CD4-positive, alpha-beta T cell treated with Interleukin-21 for 1 hour (primary cell): ENCODE measurements at places on chromosomes 1 and 21.

GRCh38 chr1:89660224-89661061, 27.5 kb downstream of the LRRC8C start:
- DNase-seq, result peak; percentile 45

GRCh38 chr1:58293388-58293787, 253.1 kb downstream of the OMA1 start:
- DNase-seq, result no peak

DNA sequence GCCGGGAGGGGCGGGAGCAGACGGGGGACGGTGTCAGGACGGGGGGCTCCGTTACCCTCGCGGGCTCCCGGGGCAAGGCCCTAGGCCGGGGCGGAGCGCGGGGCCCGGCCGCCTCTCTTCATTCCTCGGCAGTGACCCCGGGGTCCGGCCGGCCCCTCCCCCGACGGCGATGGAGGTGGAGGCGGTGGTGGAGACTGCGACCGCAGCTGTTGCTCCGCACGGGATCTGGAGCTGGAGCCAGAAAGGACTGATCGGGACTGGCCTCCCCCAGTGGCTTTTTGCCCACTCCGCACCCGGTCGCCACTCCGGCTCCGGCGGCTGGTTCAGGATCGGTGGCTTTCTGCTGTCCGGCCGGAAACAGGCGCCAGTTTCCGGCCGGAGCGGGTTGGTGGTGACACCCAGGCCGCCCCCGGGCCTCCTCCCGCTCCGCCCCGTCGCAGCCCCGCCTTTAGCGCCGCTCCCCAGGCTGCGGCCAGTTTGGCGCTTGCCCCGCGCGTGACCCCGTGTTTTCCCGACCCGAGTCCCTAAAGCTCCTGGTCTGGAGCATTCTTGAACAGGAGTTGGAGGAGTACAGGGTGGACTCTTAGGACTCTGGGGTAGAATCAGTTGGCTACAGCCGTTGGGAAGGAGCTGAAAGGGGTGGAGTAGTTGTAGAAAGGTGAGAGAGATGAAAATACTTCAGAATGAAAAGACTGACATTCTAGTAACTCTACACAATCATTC, at the start of gene OTUD7B:
OTUD7B (minus strand) TSS at position 334 of the 723 bp plus-strand sequence. CDS start 33,216 bp downstream, outside the sequence.
- peak; percentile 70 for DNase-seq

DNA sequence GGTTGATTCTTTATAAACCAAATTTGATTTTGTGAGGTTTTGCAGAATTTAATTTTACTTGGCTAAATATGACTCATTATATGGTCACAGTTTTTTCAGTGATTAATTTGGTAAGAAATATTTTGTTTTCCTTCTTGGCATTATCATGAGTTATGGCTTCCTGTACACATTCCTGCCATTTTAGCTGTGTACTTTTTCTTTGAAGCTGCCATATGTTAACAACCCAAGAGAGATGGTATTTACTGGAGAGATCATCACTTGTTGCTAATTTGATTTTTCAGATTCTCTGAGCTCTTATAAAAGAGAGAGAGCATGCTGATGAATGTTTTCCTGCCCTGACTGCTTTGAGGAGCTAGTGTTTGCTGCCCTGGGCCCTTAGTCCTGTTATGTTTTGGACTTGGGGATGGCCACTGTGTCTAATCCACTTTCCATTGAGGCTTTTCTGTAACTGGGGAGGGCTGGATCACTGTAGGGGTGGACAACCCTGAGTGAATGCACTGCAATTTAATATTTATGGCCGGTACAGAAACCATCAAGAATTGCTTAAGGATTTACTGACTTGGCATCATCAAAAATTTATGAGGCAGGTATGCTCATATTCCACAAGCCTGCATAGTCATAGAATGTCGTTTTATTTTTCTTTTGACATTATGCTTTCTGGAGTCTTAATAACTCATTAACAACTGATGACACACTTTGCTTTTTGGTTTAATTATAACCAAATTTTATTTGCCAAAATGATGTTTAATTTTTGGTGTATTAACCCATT, 200.9 kb downstream of the DISC1 start:
- DNase-seq, result no peak

DNA sequence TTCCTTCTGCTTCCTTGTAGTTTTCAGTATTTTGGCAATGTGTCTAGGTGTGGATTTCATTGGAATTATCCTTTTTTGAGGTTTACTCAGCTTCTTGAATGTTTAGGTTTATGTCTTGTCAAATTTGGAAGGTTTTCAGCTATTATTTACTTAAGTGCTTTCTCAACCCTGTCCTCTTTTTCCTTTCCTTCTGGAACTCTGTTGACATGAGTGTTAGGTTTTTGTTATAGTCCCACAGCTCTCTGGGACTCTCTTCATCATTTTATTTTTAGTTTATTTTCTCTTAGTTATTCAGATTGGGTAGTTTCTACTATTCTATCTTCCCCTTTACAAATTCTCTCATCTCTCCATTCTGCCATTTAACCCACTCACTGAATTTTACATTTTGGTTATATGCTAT, 63.1 kb upstream of the GPR88 start:
- no peak for DNase-seq

DNA sequence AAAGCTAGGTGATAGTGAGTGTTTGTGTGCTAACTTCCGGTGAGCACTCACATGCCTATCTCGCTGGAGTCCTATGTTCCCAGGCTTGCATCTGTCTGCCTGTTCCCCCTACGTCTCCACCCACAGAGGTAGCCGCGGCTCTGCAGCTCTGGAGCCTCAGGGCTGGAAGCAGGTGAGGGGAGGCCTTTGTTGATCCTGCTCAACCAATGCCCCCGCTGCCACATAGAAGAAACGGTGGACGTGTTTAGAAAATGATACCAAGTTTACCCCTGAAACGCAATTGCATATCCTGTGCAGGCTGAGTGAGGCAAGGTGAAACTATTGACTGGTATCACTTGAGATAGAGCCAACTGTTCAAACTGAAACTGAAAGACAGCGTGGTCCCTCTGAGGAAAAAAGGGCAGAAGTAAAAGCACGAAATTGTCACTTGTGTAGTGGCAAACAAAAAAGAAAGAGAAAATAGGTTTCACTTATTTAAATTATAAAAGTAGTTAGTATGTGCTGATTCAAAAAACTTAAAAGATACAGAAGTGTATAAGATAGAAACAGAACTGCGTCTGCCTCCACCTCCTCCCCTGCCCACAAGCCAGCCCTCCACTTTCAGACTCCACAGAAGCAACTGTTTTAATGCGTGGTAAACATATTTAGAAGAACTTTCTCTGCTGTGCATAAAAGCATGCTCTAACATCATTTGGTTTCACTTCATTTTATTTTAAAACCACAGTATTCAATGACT, 38.6 kb upstream of the ETS2 start:
- peak; percentile 75 for DNase-seq

DNA sequence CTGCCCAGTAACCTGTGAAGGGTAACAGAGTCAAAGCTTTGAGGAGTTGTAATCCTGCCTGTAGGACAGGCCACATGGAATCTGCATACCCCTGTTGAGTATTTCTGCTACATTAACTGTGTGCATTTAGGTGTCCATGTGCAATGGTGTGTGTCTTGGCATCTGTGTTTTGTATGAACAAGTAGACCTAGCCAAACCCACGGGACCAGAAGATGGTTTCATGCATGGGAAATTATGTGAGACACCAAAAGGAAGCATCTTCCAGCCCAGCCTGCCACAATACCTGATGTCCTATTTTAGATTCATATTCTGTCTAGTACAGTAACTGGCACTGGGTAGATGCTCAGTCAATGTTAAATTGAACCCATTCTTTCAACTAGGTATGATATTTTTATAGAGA, 70.8 kb upstream of the KCND3 start:
- DNase-seq, result no peak

DNA sequence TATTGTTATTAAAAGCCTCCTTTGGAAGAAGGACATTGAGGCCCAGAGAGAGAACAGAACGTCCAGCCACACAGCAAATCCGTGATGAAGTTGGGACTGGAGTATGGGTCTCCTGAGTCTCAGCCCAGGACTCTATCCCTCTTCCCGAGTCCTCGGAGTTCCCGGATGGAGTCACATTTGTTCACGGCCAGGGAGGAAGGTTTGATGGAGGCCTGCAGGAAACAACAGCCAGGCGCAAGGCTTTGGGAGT, 357 bp upstream of the TXLNA start:
- DNase-seq, result no peak

GRCh38 chr1:25897754-25898153, 8.5 kb downstream of the STMN1 start:
- DNase-seq, result no peak

- DNase-seq, result no peak
These were observed 229.1 kb downstream of the S1PR1 start for GRCh38 chr1:101465941-101466340.

DNA sequence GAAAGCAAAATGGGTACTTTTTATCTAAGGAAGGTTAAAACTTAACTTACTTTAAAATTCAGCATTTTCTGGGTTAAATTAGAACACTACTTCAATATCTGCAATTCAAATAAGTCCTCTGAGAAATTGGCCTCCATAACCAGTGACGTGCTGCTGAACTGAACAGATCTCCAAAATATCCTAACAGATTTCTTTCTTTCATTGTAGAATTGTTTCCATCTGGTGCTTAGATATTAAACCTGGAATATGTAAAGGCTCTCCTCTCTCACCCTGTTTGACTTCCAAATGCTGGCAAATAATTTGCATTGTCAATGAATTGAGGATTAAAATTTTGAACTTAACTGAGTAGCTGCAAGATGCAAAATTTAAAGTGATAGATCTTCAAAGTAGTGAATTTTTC, 316.9 kb upstream of the CXADR start:
- no peak for DNase-seq

- DNase-seq, result no peak
These were observed 27.2 kb upstream of the KIF21B start for GRCh38 chr1:201050515-201051277.

- no peak for DNase-seq
These were observed 480.9 kb upstream of the ZRANB2 start for GRCh38 chr1:71561729-71562128.

DNA sequence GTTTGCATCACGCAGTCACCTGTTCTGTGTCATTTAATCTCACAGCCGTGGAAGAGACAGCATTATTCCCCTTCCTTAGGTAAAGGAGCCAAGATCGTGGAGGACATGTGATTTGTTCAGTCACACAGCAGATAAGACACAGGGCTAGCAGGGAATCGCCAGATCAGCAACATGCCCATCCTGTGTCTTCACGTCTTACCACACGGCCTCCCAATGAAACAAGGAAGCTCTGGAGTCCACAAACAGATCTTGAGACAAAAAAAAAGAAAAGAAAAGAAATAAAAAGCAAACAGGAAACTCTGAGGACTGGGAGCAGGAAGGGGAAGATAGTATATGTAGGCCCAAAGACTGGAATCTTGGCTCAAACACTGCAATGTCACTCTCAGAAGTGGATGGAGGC, 155.3 kb downstream of the ADSS2 start:
- DNase-seq, result no peak

- DNase-seq, result no peak
These were observed 113.9 kb downstream of the CLIC6 start for GRCh38 chr21:34782506-34783360.
